ENCODE measurements at places on chromosomes 3 and 15. TPM values are rescaled to one million over a fixed set of nuclear protein-coding genes. Genes with fewer than 3 reads are reported as not detected.

Gene FAM43A
- total RNA-seq, result 33.4 TPM

Gene GRIP2
- 1.1 TPM for total RNA-seq

Gene GCNT3
- under 0.01 TPM for total RNA-seq

Gene ZNF774
- 3.1 TPM for total RNA-seq

Gene GABRG3
- not detected for total RNA-seq

Gene KNG1
- total RNA-seq, result not detected

Gene TICRR
- 3.7 TPM for total RNA-seq

Gene SAMMSON
- total RNA-seq, result 0.28 TPM

Gene WNT5A
- 36.4 TPM for total RNA-seq

Gene CADPS
- 0.85 TPM for total RNA-seq

Gene CGNL1
- total RNA-seq, result 3.1 TPM

Gene PLCH1
- total RNA-seq, result under 0.01 TPM

Gene CCR8
- total RNA-seq, result not detected

Gene CFAP92
- under 0.01 TPM for total RNA-seq

Gene LRRC34
- 2.9 TPM for total RNA-seq

Gene QARS1
- 270 TPM for total RNA-seq

Gene SLC4A7
- 245 TPM for total RNA-seq

Gene GABRR3
- total RNA-seq, result not detected

Gene ECE2
- total RNA-seq, result not detected

Gene EXD1
- total RNA-seq, result not detected

Gene C3orf33
- 2.9 TPM for total RNA-seq

Gene ARPP21
- 6.5 TPM for total RNA-seq

Gene CPLX3
- total RNA-seq, result not detected

Gene PPP1R14D
- not detected for total RNA-seq

Gene HAPLN3
- total RNA-seq, result 6.9 TPM

Gene ZNF860
- 0.85 TPM for total RNA-seq

Gene DPPA4
- under 0.01 TPM for total RNA-seq

Gene DNAH12
- 0.28 TPM for total RNA-seq

Gene FEZF2
- not detected for total RNA-seq

Gene FBXW12
- total RNA-seq, result 0.28 TPM

Gene LAMB2
- 360 TPM for total RNA-seq

Gene CPA3
- not detected for total RNA-seq

Gene CCR1
- under 0.01 TPM for total RNA-seq

Gene DNAH1
- 2.0 TPM for total RNA-seq

Gene FOXB1
- total RNA-seq, result not detected

Gene STAC
- total RNA-seq, result 44.7 TPM

Gene CACNA2D3
- total RNA-seq, result 0.85 TPM

Gene TMC3
- total RNA-seq, result 3.9 TPM

Gene SUMF1
- 215 TPM for total RNA-seq

Gene NLGN1
- total RNA-seq, result 6.1 TPM

Gene CSTA
- total RNA-seq, result 0.58 TPM

Gene GOLGA8O
- total RNA-seq, result 0.56 TPM

Gene ESYT3
- 0.19 TPM for total RNA-seq

Gene UBE2E1
- 153 TPM for total RNA-seq

Gene CALML4
- 0.85 TPM for total RNA-seq

Gene AHSG
- not detected for total RNA-seq

Gene TXNRD3
- total RNA-seq, result 9.0 TPM

Gene MYZAP
- not detected for total RNA-seq

Gene GRM7
- total RNA-seq, result not detected

Gene CCDC33
- not detected for total RNA-seq

Gene MYRIP
- under 0.01 TPM for total RNA-seq

Gene HCN4
- total RNA-seq, result not detected

Gene LRRC15
- total RNA-seq, result 0.19 TPM

Gene A4GNT
- not detected for total RNA-seq

Gene SYNM
- 6.1 TPM for total RNA-seq

Gene CHRM5
- total RNA-seq, result not detected

Gene CCNB2
- 5.1 TPM for total RNA-seq

Measured in regular cardiac myocyte (primary cell).